MG63 (cell line): ENCODE measurements at places on chromosomes 2 and 18. TPM values are rescaled to one million over a fixed set of nuclear protein-coding genes. Genes with fewer than 3 reads are reported as not detected.
A peak's percentile ranks its signal among the peaks of the same experiment; 100 is the strongest.

- no peak for DNase-seq
Measured at GRCh38 chr2:50546790-50547189, 485.1 kb downstream of the NRXN1 start.

- DNase-seq, result peak; percentile 90
Measured at GRCh38 chr2:127560201-127560930, 24.9 kb downstream of the MYO7B start.

DNA sequence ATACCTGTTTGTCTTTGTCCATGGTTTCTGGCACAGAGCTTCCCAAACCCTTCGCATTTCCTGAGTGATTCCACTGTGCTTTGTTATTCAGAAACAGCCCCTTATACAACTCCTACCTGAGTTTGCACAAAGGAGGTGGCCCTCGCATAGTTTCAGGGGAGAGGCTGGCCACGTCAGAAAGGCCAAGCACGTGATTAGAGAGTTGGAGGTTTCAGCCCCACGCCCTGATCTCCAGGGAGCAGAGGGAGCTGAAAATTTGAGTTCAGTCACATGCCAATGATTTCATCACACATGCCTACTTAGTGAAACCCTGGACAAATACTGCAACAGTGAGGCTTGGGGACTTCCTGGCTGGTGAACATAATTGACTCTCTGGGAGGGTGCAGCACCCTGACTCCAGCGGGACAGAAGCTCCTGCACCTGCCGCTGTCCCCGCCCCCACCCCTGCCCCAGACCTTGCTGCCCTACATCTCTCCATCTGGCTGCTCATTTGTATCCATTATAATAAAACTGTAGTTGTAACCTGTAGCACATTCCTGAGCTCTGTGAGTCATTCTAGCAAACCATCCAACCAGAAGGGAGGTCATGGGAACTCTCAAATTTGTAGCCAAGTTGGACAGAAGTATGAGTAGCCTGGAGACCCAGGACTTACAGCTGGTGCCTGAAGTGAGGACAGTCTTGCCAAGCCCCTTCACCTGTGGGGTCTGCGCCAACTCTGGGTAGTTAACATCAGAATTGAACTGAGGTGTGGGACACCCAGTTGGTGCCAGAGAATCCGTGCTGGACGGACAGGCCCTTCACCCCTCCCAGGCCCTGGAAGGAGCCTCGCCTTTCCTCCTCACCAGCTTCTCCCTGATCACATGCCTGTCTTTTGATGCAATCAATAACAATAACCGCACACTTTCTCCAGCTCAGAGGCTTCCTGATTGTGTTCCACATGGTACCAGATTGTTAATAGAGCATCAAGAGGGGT lies 224.3 kb downstream of the ANAPC1 start:
- peak; percentile 81 for DNase-seq

DNA sequence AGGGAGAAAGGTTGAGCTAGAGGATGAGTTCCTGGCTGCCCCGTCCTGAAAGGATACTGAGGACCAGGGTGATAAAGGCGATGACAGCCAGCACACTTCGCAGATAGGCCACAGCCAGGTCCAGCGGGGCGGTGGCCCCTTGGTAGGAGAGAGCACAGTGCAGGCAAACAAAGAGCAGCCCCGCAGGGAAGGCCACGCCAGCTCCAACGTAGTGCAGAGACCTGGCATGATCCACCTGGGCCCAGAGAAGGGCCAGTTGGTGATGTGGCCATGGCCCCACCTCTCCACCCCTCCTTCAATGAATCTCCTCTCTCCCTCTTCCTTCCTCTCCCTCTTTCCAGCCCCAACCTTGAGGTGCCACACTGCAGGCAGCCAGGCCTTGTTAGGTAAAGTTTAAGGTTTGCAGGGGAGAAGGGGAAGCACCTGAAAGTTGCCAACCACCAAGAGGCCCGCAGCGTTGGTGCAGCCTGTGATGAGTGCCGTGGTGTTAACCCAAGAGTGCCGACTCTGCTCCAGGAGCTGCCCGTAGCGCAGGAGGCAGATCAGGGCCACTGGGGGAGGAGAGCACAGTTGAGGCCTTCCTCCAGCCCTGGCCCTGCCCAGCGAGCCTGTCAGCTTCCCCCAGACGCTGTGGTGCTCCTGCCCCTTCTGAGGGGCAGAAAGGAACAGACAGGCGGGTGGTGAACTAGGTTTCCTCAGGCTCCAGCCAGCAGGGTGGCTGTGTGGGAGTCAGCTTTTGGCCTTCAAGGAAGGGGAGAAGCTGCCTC lies 2.8 kb downstream of the TMEM150A start:
- DNase-seq, result no peak

- peak; percentile 19 for DNase-seq
Measured at GRCh38 chr2:162256591-162256991, 13.3 kb upstream of the FAP start.

GRCh38 chr2:7014174-7014640 lies 97.0 kb downstream of the RNF144A start:
- DNase-seq, result no peak

GRCh38 chr2:149080099-149080498 lies 41.6 kb downstream of the LYPD6B start:
- no peak for DNase-seq

The SEMA4C gene
- 12.6 and 16.2 TPM in 2 replicates for total RNA-seq
